ENCODE measurements at places on chromosomes 7 and 10. TPM values are rescaled to one million over a fixed set of nuclear protein-coding genes. Genes with fewer than 3 reads are reported as not detected.

Gene AIFM2
- total RNA-seq, result 16.3 TPM

Gene PRKG1
- 24.9 TPM for total RNA-seq

Gene SLC26A4
- total RNA-seq, result 0.40 TPM

Gene HPSE2
- not detected for total RNA-seq

DNA sequence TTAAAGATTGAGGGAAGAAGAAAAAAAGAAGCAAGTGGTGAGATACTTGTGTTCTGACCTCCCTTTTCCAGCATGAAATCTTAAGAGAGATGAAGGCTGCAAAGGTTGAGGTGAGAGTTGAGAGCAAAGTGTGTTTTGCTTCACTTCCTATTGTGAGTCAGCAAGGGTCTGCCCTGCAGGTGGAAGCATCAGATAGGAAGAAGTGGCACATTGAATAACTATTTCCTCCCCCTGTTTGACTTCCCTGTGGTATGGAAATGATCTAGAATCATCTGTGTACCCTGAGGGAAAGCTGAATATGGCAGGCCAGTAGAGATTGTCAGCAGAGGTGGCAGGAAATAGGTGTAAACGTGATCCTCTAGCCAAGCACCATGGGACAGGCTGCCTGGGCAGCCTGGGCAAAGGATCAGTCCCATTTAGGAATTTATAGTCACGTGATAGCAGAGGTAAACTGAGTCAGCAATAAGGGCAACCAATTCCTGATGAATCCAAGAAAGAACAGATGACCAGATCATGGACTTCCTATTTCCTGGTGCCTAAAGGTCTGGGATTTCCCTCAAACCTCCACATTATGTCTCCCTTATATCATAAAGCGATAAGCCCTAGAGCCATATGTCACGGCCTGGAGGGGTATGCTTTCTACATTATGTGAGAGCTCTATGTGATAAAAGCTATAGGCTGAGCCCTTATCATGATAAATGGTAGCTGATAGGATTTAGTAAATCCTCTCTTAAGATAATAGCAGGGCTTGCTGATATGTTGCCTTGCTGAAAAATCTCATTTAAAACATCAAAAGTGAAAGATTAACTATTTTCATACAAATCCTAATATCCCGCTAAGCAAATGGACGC, 287.0 kb downstream of the MDFIC start:
- DNase-seq, result no peak

DNA sequence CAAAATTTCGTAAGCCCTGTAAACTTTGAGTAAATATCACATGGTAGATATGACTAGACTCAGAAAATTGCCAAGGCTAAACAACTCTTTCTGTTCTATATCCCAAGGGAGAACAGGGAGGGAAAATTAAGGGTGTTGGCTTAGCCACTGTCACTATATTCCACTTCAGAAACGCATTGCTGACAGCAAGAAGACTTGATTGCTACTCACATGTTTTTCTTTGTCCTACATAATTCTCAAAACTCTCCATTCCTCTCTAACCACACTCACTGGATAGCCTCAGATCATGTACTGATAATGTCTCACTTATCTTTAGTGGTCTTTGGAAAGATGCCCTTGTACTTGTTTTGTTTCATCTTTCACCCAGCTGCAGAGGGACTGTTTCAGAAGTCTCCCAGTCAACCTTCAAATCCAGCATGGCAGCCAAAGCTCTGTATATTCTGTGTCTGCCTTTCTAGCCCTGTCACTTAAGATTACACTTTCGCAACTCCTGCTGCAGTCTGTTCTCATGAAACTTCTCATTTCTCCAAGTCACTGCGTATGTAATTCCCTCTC, 582.4 kb upstream of the FZD8 start:
- no peak for DNase-seq

GRCh38 chr7:75993689-75994387, 557 bp downstream of the TMEM120A start:
- peak; percentile 84 for DNase-seq

DNA sequence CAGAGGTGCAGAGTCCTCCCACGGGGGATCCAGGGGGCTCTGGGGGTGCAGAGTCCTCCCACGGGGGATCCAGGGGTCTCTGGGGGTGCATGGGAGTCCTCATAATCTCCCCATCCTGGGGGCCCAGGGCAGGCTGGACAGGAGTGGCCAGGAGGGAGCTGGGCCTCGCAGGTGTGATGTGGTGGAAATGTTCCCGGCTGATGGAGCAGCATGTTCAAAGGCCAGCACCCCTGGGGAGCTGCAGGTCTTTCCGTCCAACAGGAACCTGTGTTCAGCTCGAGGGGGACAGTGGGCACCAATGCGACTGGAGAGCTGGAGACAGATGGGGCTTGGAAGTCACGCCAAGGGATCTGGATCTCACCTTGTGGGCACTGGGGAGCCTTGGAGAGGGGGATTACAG, 38.5 kb upstream of the PSMG3 start:
- DNase-seq, result no peak

- no peak for DNase-seq
Observed at GRCh38 chr10:113695691-113696090, 16.0 kb downstream of the CASP7 start.
